Activated T-helper 1 cell treated with anti-CD3 and anti-CD28 coated beads, Interleukin-2, amount 50 U/mL, for 16 hours (primary cell): ENCODE measurements at places on chromosomes 11 and 22.

GRCh38 chr11:5507933-5508305, 1.8 kb downstream of the UBQLN3 start:
- DNase-seq = no peak

DNA sequence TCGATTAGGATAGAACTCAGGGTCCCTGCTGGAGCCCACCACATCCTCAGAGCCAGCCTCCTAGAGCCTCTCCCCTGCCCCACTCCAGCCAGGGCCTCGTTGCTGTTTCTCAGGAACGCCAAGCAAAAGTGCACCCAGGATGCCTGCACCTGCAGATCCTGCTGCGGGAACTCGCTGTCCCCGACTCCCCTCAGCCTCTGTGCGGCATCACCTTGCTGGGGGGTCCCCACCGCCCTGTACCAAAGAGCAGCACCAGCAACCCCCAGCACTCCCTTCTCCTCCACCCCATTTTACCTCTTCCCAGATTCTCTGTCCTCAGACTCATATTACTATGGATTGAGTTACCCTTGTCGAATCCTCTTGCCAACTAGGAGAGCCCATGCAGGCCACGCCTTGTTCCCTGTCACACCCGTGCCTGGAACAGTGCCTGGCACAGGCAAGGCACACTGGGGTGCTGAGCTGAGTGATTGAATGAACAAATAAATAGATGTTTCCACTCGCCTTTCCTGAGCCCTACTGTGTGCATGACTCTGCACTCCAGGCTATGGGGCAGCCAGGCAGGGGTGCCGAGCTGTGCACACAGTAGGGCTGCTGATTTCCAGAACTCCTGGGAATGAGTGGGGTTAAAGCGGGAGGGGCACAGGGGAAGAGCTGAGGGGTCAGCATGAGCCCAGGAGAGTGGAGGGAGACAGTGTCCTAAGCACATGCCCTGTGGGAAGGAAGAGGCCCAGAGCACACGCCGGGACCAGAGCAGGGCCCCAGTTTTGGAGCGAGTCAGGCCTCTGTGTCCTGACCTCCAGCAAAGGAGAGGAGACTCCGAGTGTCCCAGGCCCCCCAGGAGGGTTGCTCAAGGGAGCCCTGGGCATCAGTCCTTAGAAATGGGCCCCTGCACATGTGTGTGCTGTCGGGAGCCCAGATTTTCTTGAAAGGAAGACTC, 44.3 kb downstream of the LINC01488 start:
- no peak for DNase-seq

DNA sequence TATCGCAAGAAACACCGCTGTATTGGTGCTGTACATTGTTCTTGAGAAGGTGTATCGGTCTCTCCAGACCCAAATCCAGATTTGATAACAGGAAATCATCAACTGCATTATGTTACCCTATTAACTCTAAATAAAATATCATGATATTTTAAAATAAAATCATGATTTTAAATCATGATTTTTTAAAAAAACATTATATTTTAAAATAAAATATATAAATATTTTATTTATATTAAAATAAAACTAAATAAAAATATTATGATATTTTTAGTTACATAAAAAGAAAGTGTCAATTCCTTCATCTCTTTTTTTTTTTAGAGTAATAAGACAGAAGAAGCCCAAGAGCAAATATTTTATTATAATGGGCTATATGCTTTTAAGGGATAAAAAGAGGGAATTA, 27.6 kb downstream of the RBMXL2 start:
- DNase-seq = no peak

DNA sequence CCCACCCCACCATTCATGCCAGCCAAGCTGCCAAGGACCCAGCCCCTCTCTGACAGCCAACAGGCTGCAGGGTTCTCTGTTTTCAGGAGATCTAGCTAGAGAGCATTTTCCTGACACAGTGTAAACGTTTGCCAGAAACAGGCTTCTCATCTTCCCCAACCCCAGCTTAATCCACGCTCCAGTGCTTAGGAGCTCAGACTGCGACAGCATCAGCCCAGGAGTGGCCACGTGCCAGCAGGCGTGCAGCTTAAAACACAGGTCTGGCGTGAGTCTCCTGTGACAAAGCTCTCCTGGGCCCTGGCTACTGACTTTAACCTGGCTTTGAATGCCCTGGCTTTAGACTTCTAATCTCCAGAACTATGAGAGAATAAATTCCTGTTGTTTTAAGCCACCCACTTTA, 66.6 kb downstream of the GALNT18 start:
- no peak for DNase-seq
